ENCODE measurements at places on chromosomes 6 and 20. TPM values are rescaled to one million over a fixed set of nuclear protein-coding genes. Genes with fewer than 3 reads are reported as not detected.

The SNAP25 gene
- 0.19 TPM for total RNA-seq

The TCF15 gene
- 7.5 TPM for total RNA-seq

The PRRT1 gene
- 0.49 TPM for total RNA-seq

The SLC17A3 gene
- not detected for total RNA-seq

The ARMC12 gene
- not detected for total RNA-seq

The TCP11 gene
- total RNA-seq = not detected

The MEI4 gene
- total RNA-seq = 0.21 TPM

The PTCHD4 gene
- total RNA-seq = 0.92 TPM

The RPS21 gene
- total RNA-seq = 569 TPM

DNA sequence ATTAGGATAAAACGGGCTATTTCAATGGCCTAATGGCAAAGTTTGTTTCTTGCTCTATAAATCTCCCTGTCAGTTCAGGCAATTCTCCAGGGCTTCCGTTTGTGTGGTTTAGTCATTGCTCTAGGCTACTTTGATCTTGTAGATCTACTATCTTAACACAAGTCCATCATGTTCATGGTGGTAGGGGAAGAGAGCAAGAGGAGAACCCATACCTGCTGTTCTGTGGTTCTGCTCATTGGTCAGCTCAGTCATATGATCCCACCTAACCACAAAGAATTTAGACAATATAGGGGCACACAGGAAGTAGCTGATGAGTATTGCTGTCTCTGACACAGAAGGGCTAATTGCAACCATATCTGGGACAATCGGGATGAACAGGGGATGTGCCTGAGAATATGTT is 4.9 kb upstream of the DEK start:
- H3K27ac ChIP-seq = no peak overlapping the region
- no peak overlapping the region for H3K4me3 ChIP-seq
- H3K27me3 ChIP-seq = peaks cover under 1% of the 10 kb centered on the region
- no peak for DNase-seq
- no peaks in the 10 kb centered on the region for H3K4me1 ChIP-seq
- no peaks in the 10 kb centered on the region for H3K36me3 ChIP-seq

GRCh38 chr6:32658268-32658897 is 8.1 kb downstream of the HLA-DQB1 start:
- H3K27ac ChIP-seq = no peak overlapping the region
- no peaks in the 10 kb centered on the region for H3K36me3 ChIP-seq
- DNase-seq = no peak
- no peaks in the 10 kb centered on the region for H3K4me1 ChIP-seq

- no peak overlapping the region for H3K4me3 ChIP-seq
- H3K27ac ChIP-seq = no peak overlapping the region
- DNase-seq = no peak
These were observed 30.5 kb downstream of the SLC9A8 start for GRCh38 chr20:49843139-49843538.

GRCh38 chr6:165181951-165182414 is 127.4 kb downstream of the C6orf118 start:
- no peaks in the 10 kb centered on the region for H3K36me3 ChIP-seq
- H3K27me3 ChIP-seq = no peaks in the 10 kb centered on the region
- no peak overlapping the region for H3K4me3 ChIP-seq
- no peak overlapping the region for H3K27ac ChIP-seq

DNA sequence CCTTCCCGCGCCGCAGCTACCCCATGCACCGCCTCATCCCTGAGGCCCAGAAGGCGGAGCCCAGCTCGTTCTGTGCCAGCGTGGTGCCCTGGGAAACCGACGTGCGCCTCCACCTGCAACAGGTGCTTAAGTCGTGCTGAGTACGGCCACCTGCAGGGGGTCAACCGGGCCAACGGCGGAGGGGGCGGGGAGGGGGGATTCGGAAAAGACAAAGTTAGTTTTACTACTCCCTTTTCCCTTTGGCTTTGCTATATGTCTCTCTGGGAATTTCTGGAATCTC is 168.9 kb downstream of the CDK19 start:
- no peaks in the 10 kb centered on the region for H3K27me3 ChIP-seq
- no peak overlapping the region for H3K4me3 ChIP-seq
- H3K4me1 ChIP-seq = no peaks in the 10 kb centered on the region
- H3K27ac ChIP-seq = no peak overlapping the region
- H3K36me3 ChIP-seq = peaks cover 11% of the 10 kb centered on the region
- DNase-seq = no peak

DNA sequence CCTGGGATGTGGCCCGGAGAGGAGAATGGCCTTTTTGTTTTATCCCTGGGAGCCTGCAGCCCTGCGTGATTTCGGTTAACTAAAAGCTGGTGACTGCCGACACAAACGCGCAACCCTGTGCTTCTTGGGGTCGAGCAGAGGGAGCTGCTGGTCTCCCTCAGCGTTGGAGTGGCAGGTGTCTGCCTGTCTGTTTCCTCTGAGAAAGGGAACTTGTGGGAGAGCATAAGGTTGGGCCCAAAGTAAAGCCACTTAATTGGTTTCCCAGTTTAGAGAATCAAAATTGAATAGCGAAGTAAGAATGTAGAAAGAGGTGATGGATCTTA is 500 bp downstream of the LTV1 start:
- no peaks in the 10 kb centered on the region for H3K27me3 ChIP-seq

DNA sequence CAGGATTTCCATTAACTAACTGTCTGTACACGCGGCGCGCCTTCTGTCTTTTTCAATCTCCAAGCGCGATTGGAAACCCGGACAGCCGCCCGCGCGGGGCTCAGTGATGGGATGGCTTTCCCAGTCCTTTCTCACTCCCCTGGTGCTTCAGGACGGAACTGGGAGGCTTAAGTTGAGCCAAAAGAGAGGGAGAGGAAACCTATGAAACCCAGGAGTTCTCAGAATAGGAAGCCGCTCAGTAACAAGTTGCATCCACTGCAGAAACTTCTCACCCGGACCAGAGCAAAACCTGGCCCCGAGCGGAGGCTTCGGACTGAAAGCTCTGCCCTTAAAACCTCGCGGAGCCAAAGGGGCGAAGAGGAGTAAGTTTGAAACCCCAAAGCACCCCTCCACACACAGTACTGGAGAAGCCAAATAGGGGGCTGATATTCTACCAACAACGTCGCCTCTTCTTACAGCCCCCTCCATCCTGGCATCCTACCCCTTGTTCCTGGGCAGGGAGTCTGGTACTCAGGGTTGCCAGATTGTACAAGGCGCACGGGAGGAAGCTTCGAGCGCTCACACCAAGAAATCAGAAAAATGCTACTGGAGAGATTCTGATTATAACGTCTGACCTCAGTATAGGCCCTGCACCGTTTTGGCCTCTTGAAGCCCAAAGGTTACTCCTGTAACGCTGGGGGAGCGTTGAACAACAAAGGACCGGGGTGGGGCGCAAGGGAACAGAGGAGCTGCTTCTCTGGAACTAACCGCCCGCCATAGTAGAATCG is 906 bp upstream of the COL12A1 start:
- no peak for DNase-seq
- H3K4me3 ChIP-seq = peak overlapping the region; percentile 62
- H3K27ac ChIP-seq = peak overlapping the region; percentile 86
- no peaks in the 10 kb centered on the region for H3K36me3 ChIP-seq
- peaks cover 51% of the 10 kb centered on the region for H3K4me1 ChIP-seq

DNA sequence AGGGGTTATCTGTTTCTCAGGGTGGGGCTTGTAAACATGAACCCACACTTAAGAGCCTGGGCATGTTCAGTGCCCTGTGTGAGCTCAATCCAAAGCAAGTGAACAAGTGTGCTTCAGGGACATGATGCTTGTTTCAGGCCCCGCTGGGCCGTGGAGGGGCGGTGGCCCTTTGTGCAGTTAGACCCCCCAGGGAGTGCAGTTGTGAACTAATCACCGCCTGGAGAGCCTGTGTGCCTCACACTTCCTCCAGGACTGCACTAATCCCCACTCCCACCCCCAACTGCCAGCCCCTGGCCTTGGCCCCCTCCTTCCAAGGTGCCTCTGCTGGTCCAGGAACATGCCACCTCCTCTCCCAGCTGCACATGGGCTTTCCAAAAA is 58.1 kb downstream of the RREB1 start:
- H3K4me1 ChIP-seq = peaks cover 96% of the 10 kb centered on the region
- no peak for DNase-seq
- H3K27me3 ChIP-seq = no peaks in the 10 kb centered on the region
- H3K36me3 ChIP-seq = no peaks in the 10 kb centered on the region
- H3K4me3 ChIP-seq = no peak overlapping the region

DNA sequence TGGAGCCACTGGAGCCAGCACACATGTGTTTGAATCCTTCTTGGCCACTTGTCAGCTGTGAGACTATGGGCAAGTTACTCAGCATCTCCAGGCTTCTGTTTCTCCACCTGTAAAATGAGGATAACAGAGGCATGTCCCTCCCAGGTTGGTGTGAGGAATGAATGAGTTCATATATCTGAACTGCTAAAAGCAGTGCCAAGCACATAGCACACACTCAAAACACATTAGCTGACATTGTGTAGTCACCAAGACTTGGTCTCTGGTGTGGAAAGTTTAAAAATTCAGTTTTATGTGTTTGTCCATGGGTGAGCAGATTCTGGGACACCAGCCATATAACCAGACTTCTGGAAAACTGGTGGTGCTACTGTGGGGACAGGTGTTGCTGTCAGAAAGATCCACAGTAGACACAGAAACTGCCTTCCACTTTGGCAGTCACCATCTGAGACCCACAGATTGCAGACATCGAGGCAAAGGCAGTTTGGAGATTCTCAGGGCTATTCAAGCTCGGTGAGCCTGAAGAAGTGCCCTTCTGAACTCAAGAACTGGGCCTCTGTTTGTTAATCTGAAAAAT is 115.8 kb downstream of the MRPL14 start:
- H3K36me3 ChIP-seq = no peaks in the 10 kb centered on the region
- peaks cover 14% of the 10 kb centered on the region for H3K4me1 ChIP-seq
- DNase-seq = no peak
- H3K4me3 ChIP-seq = no peak overlapping the region

- no peak overlapping the region for H3K4me3 ChIP-seq
- H3K4me1 ChIP-seq = no peaks in the 10 kb centered on the region
- no peaks in the 10 kb centered on the region for H3K27me3 ChIP-seq
- DNase-seq = no peak
These were observed 202.0 kb downstream of the RNGTT start for GRCh38 chr6:88761237-88762031.

DNA sequence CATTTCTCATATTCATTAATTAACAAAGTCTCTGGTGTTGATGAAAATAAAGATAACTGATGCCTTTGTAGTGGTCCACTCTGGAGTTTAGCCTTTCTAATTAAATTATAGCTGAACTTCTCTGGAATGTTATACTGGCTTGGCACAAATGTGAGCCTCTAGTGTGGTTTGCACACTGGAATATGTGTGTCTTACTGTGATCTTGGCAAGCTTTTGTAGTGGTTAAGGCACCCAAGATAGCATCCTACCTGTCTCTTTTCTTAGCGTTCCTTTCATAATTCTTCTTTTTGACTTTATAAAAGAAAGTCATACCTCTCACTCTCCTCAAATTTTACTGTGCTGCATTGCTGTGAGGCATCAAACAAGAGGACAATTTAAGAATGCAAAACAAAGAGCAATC is 107.4 kb downstream of the UTRN start:
- H3K27ac ChIP-seq = no peak overlapping the region
- H3K4me3 ChIP-seq = no peak overlapping the region
- peaks cover 23% of the 10 kb centered on the region for H3K4me1 ChIP-seq
- DNase-seq = no peak

- peaks cover 53% of the 10 kb centered on the region for H3K36me3 ChIP-seq
- no peaks in the 10 kb centered on the region for H3K27me3 ChIP-seq
- no peak for DNase-seq
- H3K27ac ChIP-seq = no peak overlapping the region
- H3K4me1 ChIP-seq = peaks cover 11% of the 10 kb centered on the region
- no peak overlapping the region for H3K4me3 ChIP-seq
These were observed 11.4 kb downstream of the CTSZ start for GRCh38 chr20:58995461-58996225.

- no peak for DNase-seq
- H3K27me3 ChIP-seq = no peaks in the 10 kb centered on the region
- H3K4me1 ChIP-seq = no peaks in the 10 kb centered on the region
- H3K36me3 ChIP-seq = no peaks in the 10 kb centered on the region
- no peak overlapping the region for H3K4me3 ChIP-seq
These were observed 272.5 kb upstream of the CDYL start for GRCh38 chr6:4503700-4504099.

GRCh38 chr6:112279031-112279935 is 24.9 kb upstream of the LAMA4 start:
- no peak overlapping the region for H3K27ac ChIP-seq
- no peak overlapping the region for H3K4me3 ChIP-seq
- no peak for DNase-seq
- peaks cover 52% of the 10 kb centered on the region for H3K4me1 ChIP-seq

DNA sequence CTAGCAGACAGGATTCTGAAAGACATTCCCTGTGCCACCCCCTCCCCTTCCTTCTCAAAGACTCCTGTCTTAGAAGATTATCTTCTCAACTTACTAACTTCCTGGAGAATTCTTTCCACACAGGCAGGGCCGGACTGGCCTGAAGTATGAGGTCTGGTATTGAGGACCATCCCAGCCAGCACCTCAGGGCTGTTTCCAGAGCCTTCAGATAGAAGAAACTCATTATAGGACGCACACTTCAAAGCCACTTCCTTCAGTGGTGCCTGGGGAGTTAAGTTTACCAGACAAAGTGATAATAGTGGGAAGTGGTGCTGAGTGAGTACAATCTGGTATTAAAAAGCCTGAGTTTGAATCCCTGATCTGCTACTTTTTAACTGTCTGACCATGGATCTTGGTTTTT is 15.6 kb downstream of the KCNS1 start:
- H3K4me1 ChIP-seq = no peaks in the 10 kb centered on the region
- no peak overlapping the region for H3K4me3 ChIP-seq
- no peak for DNase-seq
- H3K27ac ChIP-seq = no peak overlapping the region
- H3K27me3 ChIP-seq = no peaks in the 10 kb centered on the region

DNA sequence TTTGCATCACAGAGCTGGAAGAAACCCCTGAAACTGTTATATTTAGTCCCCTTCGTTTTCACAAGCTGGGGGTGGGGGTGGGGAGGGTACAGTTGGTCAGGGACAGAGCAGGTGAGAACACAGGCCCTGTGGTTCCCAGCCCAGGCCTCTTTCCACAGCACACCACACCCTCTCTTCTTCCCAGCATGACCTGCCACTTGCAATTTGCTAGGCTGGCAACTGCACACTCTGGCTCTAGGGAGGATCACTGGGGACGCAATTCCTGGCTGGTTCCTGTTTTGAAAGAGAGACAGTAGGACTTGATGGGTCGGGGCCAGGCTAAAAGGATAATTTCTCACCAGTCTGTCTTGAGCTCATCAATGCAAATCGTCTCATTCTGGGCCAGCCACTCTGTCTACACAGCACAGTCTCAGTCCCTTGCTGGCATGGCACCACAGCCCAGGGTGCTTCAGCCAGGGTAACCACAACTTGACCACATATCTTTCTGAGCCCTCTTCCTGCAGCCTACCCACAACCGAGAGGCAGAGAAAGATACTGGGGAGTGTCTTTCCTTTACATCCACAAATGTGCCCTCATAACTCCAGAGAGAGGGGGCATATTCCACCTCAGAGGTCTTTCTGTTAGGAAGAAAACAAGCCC is 41.7 kb upstream of the EMILIN3 start:
- H3K4me1 ChIP-seq = peaks cover 31% of the 10 kb centered on the region
- no peak overlapping the region for H3K27ac ChIP-seq
- H3K4me3 ChIP-seq = no peak overlapping the region
- no peak for DNase-seq
